GM23248 (cell line): ENCODE measurements at places on chromosomes 1 and 21. TPM values are rescaled to one million over a fixed set of nuclear protein-coding genes. Genes with fewer than 3 reads are reported as not detected.

DNA sequence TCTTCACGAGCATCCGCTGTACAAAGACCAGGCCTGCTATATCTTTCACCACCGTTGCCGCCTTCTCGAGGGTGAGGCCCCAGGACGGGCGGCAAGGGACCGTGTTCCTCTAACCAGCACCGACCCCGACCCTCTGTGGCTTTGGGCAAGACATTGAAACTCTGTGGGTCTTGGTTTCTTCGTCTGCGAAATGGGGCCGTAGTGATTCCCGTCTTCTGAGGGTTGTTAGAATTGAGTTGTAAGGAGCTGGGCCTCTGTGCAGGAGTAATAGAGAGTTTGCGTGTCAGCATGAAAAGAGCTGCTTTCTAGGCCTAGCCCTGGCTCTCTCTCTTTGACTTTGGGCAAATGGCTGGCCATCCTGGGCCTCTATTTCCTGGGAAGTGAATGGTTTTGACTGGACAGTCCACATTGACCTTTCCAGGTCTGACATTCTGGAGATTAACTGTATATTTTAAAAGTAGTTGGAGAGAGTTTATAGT is 591 bp downstream of the MRPL37 start:
- peak; percentile 58 for DNase-seq

DNA sequence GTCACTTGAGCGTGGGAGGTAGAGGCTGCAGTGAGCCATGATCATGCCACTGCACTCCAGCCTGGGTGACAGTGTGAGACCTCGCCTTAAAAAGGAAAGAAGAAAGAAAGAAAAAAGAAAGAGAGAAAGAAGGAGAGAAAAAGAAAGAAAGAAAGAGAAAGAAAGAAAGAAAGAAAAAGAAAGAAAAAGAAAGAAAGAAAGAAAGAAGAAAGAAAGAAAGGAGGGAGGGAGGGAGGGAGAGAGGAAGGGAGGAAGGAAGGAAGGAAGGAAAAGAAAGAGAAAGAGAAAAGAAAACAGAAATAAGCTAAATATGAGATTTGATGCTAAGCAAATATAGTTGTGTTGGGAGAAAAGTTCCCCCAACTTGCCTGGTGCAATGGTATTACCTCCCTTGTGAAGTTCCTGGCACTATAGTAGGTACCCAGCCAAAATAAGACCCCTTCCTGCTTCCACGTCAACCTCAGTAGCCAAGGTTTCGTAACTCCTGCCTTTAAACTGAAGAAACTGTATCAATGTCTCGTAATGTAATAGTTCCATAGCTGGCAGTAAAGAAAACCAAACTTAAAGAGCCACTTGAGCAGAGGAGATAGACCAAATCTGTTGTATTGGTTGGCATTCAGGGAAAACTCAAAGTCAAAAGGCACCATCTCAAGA is 88.1 kb upstream of the HNRNPU start:
- DNase-seq, result no peak

- peak; percentile 67 for DNase-seq
Observed at GRCh38 chr1:160837558-160838205, 25.0 kb downstream of the CD244 start.

DNA sequence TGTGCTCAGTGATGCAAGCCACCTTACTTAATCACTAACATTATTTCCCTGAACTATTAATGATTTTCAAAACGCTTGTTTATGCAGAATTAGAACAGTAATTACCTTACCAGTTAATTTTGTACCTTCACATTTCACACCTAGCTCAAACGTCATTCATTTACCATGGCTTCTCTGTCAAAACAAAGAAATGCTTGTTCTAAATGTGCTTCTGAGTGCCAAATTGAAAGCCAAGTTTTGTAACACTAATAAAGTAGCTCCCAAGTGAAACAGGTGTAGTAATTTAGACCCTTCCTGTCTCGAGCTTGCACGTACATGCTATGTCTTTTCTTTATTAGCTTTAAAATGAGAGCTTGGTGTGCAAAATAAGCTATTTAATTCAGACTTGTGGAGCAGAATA is 533.7 kb upstream of the PKN2 start:
- DNase-seq, result no peak

DNA sequence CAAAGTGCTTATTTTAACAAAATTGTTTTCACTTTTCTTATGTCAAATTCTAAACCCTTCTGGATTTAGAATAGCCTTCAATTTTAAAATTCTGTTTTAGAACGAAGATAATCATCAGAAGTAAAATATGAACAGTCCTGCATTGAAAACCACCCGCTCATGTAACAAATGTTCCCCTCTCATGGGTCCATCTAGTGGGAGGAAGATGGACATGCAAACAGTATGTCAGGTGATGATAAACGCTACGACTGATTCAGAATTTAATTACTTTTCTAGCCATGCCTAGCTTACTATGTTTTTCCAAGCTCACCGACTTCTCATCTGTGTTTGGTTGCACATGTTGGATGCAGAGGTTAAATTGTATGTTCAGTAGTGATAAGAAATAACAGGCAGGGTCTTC is 23.5 kb downstream of the SOD1 start:
- no peak for DNase-seq

DNA sequence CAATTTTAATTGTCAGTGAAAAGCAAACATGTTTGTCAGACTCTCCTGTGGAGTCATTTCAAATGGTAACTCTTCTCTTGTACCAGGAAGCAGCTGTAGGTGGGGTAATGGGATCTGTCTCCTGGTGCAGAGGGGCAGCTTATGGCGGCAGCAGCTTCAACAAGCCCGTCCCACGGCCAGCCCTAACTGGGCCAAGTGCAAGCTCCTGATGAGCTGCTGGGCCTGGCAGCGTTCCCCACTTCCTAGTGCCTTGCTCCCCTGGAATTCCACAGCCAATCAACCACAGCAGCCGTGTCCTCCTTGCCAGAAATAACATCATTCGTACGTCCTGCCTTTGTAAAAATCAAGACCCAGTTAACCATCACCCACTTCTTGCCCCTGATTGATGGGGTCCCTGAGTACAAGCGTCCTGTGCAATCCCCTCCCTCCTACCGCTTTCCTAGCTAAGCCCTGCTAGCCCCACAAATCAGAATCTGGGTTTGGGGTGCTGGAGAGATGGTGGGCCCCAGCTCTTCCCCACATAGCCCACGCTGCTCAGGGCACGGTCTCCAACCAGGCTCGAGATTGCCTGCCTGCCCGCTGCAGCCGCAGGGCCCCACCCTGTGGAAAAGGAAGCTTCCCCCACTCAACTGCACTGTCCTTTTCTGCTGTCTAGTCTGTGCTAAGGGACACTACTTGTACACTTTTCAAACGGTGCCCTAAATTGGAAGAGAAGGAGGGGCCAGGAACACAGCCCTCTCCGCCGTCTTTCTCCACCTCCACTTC is 61.2 kb downstream of the TOR1AIP2 start:
- no peak for DNase-seq

FTCD gene
- not detected in 2 replicates for polyA plus RNA-seq

GBP5 gene
- 1.2 and 1.3 TPM in 2 replicates for polyA plus RNA-seq

PADI2 gene
- polyA plus RNA-seq, result 0.08 and 0.11 TPM in 2 replicates
